NCI-H187 treated with DMSO at 0.1 percent for 48 hours (cell line): ENCODE measurements at places on chromosomes 12 and 14.

DNA sequence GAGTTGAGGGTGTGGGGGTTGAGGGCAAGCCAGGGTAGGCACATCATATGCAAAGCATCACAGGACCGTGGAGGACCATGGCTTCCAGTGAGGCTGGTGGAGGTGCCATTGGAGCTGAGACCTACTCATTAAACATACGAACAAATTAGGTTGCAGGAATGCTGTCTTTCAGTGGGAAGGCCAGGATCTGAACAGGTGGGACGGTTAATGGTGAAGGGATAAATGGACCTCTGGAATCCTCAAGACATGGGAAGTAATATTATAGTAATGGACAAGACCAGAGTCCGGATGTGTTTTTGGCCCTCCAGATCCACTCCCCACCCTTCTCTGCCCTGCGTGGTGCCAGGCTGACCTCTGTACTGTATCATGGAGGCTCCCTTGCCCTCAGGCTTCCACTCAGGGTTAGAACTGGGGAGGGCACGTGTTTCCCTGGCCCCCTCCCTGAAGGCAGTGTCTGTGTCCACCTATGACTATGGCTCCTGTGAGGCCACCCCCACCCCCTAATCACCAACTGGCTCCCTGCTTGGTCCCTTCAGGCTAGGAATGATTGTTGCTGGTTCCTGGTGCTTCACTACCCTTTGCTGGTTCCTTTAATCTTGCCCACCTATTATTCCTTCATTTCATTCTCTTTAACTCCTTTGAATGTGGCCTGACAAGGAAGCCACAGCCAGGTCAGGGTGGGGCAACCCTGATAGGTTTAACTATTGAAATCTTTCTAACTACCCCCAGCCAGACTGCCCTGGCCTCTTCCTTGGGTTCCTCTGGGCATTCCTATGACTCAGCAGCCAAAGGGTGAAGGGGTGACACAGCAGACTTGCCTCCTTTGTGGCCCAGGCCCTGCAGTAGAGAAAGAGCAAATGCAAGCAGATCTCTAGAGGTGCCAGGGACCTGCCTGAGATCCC lies 10.7 kb downstream of the DHRS2 start:
- no peak for DNase-seq

DNA sequence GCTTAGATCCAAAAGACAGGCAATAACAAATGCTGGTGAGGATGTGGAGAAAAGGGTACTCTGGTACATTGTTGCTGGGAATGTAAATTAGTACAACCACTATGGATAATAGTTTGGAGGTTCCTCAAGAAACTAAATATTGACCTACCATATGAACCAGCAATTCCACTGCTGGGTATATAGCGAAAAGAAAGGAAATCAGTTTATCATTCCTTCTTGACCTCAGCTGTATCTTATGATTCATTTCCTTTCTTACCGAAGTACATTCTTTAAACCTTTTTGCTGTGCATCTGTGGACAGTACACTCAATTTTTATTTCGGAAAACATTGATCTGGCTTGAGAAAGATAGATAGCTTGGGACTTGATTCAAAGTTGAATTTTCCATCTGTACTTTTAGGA lies 183.2 kb upstream of the LRFN5 start:
- no peak for DNase-seq

DNA sequence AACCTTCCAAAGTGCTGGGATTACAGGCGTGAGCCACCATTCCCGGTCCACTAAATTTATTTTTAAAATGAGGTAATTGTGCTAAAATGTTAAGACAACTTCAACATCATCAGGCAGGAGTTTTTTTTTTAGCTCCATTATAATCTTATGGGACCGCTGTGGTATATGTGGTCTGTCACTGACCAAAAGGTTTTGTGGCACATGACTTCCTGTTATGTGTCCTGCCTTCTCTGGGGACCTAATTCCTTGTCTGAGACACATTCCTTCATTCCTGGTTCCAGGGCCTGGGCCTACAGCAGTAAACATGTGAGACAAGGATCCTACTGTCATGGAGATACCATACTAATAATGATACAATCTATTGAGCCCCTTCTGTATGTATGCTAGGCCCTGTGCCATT lies 4.9 kb downstream of the TEX52 start:
- no peak for DNase-seq

- DNase-seq = no peak
Measured at GRCh38 chr12:132708150-132708549, 2.5 kb upstream of the PGAM5 start.

DNA sequence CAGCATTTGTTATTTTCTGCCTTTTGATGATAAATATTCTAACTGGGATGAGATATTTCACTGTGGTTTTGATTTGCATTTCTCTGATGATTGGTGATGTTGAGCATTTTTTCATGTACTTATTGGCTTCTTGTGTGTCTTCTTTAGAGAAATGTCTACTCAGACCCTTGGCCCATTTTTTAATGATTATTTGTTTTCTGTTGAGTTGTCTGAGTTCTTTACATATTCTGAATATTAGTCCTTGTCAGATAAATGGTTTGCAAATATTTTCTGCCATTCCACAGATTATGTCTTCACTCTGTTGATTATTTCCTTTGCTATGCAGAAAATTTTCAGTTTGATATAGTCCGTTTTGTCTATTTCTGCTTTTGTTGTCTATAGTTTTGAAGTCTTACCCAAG lies 317.0 kb downstream of the CEP128 start:
- no peak for DNase-seq

GRCh38 chr14:55088356-55088755 lies 36.9 kb downstream of the MAPK1IP1L start:
- no peak for DNase-seq

GRCh38 chr14:51507906-51508511 lies 143.7 kb upstream of the FRMD6 start:
- DNase-seq = peak; percentile 36

DNA sequence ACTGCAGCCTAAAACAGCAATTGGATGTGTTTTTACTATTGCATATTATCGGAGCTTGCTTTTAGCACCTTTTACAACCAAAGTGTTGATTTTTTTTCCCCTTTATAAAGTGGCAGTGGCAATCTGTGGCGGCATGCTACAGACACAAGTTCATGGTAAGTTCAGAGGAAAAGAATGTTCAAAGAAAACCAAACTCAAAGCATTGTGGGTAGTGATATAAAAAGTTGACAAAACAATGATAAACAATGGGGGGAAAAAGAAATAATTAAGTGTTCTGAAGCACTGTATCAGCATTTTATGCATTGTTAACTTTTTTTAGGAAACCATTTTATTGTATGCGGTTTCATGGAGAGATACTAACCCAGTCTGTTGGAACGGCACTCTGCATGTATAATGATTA lies 492.0 kb upstream of the SOX5 start:
- DNase-seq = no peak

- no peak for DNase-seq
Measured at GRCh38 chr14:103517721-103518421, 4.8 kb downstream of the CKB start.

DNA sequence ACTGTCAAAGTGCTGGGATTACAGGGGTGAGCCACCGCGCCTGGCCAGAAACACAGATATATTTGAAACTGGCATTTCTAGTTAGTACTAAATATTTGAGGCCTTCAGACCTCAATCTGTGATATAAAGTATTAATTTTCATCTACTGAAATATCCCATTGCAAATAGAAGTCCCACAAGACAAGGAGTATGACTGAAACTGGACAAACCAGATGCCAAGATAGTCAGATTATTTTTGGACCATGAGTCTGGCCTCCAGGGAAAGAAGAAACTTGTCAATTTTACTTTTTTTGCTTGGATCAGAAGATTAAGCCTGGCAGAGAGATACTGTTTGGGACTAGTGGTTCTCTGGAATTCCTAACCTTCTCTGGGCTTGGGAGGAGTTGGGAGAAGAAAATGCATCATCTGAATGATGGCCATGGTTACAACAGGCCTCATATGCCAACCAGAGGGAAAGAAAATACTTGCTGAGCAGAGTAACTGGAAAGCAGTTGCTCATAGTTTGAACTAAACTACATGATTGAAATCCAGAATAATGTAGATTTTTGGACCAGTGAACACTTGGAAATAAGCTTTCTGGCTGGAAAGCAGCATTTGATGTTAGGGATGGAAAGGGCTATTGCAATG lies 2.9 kb upstream of the SMOC1 start:
- DNase-seq = no peak

DNA sequence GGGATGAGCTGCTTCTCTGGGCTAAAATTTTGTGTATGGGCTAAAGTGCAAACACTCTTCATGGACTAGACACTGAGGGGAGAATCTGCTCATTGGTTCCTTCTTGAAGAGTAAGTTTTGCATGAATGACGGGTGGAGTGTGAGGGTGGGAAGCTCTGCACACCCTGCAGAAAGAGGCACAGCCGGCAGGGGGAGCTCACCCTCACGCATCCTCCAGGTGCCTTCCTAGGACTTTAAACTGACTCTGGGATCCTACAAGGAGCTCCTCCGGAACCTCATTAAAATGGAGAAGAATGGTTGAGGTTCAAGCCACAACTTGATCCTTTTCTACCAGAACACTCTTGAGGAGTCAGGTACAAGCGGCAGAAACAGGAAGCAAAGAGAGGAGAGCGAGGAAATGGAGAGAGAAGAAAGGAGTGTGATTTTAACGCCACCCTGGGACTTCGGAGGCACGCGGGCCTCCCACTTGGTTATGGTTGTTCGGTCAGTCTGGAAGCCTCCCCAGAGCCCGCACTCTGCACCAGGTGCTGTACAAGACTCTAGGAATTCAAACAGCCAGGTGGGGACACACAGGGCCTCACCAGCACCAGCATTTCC lies 87.5 kb downstream of the SETD3 start:
- DNase-seq = no peak

DNA sequence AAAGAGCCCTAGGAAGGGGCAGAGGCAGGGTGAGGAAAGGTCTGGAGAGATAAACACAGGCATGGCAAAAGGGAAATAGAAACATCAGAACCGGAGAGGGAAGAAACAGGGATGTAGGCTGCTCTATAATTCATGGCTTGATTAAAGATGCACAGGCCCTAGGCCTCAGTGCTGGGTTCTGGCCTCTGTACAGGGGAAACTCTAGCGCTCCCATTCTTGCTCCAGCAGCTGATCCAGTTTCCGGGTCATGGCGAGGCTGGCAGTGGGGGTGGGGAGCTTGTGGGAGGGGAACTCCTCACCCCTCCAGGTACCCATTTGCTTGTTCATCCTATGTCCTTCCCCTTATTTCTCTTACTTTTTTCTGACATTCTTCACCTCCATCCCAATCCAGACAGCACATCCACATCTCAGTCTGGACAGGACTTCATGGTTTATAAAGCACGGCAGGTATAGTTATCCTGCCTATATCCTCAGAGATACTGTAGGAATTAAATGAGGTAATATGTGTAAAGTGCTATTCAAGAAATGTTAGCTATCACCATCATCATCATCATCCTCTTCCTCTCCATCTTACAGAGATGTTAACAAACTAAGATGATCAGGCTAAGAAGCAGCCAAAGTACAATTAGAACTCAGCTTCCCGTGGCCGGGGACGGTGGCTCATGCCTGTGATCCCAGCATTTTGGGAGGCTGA lies 8.0 kb upstream of the GPR84 start:
- no peak for DNase-seq

- DNase-seq = peak; percentile 26
Measured at GRCh38 chr12:29552324-29552927, 54.9 kb upstream of the OVCH1 start.

DNA sequence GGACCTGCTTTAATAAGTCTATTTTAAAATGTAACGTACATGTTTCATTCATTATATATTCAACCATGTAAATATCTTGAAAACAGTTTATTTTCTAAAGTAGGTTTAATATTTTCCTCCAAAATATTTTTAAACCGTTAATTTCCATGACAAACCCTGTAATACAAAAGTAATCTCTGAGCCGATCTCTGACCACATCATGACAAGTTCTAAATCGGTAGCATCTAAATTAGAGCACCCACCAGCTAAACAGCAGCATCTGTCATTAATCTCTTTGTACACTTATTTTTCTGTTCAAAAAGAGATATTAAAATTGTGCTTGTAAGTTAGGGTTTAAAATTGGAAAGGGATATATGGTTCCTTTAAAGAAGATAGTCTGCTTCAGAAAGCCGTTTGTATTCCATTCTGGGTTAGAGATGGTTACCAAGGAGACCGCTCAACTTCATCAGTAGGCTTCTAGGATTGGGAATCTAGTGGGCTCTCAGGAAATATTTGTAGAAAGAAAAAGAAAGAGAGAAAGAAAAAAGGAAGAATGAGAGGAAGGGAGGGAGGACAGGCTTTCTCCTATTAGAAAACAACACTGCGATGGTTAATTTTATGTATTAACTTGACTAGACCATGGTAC lies 232.5 kb upstream of the FOXN3 start:
- no peak for DNase-seq

- DNase-seq = no peak
Measured at GRCh38 chr14:27390155-27390554, 792.3 kb upstream of the NOVA1 start.

DNA sequence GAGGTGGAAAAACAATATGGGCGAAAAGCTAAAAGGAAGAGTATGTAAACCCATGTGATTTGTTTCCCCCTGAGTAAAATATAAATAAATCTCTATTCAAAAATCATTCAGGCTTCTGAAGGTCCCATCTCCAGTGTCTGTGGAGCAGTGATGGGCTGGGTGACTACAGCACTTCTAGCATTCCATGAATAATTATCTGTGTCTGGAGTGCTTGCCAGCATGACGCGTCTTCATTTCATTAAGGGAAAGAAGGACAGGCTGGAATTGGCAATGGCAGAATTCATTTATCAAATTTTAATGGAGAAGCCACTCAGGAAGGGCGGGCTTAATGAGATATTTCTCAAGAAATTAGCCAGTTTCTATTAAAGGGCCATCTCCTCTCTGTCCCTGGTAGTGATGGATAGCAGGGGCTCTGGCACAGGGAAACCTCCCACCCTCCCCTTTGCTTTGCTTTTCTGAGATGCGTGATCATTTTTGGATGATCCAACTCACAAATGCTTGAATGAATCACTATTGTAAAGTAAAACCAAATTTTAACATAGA lies 916.3 kb upstream of the SEL1L start:
- no peak for DNase-seq

DNA sequence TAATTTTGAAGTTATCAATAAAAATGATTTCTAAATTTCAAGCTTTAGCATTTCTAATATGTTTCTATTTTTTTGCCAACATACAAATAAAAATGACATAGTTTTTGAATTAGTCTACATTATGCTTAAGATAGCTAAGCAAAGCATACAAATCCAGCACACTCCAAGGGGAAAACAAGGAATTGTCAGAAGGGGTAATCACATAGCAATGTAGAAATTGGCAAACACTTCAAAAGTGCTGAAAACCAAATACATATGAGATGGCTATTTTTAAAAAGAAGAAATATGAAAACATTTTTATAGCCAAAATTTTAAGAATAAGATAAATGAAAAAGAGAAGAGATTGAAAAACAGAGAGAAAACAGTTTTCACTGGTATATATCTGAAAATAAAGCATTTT lies 308.0 kb downstream of the SLC6A15 start:
- DNase-seq = no peak

GRCh38 chr12:1453810-1454209 lies 140.6 kb downstream of the FBXL14 start:
- no peak for DNase-seq

DNA sequence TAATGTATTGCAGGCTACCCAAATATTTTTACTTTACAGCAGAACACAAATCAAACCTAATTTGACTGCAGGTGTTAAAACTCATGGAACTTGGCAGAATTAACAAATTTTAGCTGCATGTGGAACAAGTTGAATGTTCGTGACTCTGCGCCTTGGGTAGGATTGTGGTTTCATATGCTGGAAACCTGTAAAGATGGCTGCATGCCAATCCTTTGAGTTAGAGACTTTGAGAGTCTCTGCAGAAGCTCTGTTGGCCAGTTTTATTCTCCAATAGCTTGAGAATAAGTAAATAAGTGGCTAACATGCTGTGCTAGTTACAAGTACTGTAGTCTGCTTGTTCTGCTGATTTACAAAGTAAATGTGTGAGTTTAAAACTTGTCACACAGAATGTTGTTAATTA lies 77.8 kb downstream of the PDE6H start:
- DNase-seq = no peak

GRCh38 chr12:1760566-1761382 lies 59.6 kb upstream of the LRTM2 start:
- no peak for DNase-seq
